ENCODE measurements at places on chromosomes 7 and 10.
A peak's percentile ranks its signal among the peaks of the same experiment; 100 is the strongest.

- DNase-seq, result no peak
Measured at GRCh38 chr10:17128261-17128660, 1.4 kb downstream of the CUBN start.

- no peak for DNase-seq
Measured at GRCh38 chr7:100539436-100540006, 518 bp downstream of the AGFG2 start.

DNA sequence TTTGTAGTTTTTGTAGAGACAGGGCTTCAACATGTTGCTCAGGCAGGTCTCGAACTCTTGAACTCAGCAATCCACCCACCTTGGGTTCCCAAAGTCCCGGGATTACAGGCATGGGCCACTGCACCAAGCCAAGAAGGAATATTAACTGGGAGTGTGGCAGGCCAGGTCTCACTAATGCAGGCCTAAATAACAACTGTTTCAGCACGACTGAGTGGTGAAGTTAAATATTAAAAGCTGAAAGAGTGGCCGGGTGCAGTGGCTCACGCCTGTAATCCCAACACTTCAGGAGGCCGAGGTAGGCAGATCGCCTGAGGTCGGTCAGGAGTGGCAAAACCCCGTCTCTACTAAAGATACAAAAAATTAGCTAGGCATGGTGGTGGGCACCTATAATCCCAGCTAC is 21.1 kb downstream of the CHUK start:
- no peak for DNase-seq

DNA sequence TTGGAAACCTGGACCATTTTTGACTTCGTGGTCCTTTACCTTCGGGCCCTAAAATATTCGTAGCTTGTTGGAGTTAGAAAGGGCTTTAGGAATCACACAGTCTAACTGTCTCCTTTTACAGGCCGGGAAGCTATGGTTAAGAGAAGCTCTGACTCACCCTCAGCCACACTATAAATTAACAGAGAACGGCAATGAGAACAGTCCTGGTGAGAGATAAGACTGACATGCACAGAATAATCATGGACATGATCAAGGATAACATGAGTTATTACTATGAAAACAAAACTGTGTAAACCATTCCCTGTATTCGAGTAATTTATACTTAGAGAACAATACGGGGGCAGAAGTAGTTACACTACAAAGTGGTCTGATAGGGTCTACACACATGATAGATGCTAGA is 162.5 kb upstream of the MALRD1 start:
- no peak for DNase-seq

DNA sequence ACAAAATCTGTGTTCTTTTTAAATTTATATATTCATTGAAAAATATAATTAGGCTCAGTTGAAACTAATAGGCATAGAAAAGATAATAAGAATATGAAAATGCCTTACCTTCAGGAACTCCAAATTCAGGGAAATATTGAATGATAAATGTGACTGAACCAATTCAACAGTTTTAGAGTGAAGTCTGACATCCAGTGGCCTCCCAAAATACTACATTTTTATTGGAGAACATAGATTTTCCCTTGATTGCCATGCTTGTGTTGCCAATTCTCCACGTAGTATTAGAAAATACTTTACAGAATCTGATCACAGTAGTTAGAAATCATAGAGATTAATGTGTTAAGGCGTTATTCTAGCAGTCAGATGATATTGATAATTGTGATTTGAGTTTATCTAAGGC is 1246.7 kb downstream of the GATA3 start:
- no peak for DNase-seq

- DNase-seq, result peak; percentile 91
Measured at GRCh38 chr10:323651-324293, 188.5 kb downstream of the ZMYND11 start.

DNA sequence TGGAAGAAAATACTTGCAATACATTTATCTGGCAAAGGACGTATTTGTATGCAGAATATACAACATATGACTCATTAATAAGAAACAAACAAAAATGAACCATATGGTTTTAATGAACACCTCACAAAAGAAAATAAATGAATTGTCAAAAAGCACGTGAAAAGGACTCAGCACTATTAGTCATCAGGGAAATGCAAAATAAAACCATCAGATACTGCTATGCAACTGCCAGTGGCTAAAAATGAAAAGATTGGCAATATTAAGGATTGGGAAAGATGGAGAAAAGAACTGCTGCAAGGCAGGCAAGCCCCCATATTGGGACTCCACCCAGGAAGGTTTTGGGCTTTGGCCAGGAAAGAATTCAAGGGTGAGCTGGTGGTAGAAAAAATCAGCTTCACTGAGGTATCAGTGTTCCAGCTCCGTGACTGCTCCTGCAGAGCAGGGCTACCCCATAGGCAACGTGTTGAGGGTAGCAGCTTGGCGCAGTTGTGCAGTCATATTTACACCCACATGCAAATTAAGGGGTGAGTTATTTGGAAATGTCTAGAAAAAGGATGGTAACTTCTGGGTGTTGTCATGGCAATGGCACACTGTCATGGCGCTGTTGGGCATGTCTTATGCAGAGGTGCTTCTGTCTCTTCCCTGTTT is 72.7 kb downstream of the CUBN start:
- no peak for DNase-seq

DNA sequence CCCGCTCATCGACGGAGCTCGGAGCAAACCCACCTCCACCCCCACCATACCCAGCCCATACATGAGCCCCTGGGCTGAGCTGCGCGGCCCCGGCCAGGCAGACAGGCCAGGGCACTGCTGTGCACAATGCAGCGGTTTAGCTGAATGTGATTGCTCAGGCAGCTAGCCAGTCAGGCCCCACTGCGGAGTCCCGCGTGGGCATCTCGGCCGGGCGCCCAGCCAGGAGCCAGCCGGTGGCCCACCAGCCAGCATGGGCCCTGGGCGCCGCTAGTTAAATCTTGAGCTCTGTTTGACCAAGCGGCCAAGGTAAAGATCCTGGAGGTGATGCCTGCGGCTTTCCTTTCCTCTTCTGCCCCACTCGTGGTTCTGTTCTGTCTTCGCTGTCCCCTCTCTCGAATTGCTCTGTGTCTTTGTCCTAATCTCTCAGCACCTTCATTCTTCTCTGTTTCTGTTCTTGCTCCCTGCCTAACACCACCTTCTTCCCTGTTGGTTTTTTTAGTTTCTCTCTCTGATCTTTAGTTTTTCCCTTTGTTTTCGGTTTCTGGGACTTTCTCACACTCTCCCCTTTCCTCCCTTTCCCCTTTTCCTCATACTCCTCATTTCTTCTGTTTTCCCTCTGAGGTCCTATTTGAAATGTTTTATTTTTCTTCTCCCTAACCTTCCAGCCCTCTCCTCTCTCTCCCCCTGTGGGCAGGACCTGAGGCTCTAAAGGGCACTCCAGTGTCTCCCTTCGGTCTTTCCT is 6.6 kb downstream of the UFSP1 start:
- DNase-seq, result no peak

- DNase-seq, result no peak
Measured at GRCh38 chr10:20744821-20745220, 152.3 kb downstream of the NEBL start.

GRCh38 chr7:111532625-111533024 is 29.7 kb downstream of the IMMP2L start:
- no peak for DNase-seq

GRCh38 chr10:131211146-131211545 is 100.4 kb downstream of the TCERG1L start:
- no peak for DNase-seq

DNA sequence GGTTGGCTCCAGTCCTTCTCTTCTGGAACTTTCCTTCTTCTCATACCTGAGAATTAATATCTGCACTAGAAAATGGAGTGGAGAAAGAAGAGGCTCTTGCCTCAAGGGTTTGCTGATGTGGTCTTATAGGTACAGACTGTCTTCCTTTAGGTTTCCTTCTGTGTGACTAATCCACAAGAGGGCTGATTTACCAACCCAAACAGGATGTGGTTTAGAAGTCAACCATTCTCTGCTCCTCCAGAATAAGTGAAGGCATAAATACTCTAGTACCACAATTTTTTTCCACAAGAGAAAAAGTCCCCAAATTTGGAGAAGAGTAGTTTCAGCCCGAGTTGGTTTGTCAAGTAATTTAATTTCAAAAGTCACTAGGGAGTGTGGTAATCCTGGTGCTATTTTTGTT is 85.8 kb downstream of the NRP1 start:
- DNase-seq, result no peak

DNA sequence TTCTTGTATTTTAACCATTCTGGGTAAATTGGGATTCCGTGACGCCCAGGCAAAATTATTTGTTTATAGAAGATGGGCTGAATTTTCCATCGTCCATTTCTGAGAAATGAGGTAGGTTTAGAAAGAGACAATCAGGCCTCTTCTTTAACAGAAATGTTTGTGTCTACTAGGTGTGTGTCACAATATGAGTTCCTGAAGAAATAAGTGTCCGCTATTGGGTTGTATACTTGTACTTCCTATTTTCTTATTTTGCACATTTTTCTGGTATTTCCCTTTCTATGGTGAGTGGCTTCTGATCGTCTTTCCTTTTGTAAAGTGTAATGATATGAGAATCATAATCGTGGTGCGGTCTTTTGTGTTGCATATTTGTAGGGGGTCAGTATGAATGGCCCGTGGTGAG is 83.9 kb downstream of the TCF7L2 start:
- DNase-seq, result no peak

GRCh38 chr10:67851186-67851585 is 13.2 kb upstream of the DNAJC12 start:
- no peak for DNase-seq
